Suppressor macrophage treated with lipopolysaccharide for 4 hours (primary cell): ENCODE measurements at places on chromosomes 16 and 17.

DNA sequence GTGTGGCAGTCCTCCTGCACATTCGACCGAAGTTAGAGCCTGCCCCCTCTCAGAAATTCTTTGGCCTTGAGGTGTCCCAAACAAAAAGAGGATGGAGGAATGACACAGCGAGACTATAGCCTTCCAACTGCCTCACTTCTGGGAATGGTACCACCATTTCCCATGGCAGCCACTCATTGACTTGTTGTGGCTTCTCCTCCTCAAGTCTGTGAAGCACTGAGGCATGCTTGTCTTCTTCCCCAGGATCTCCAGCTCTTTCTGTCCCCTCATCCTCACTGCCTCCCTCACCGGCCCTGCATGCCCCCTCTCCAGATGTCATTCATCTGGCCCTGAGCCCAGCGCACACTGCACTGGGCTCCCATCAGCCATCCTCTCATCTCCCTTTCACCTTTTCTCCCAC lies 43.7 kb upstream of the DNAH9 start:
- DNase-seq = no peak

GRCh38 chr16:86794216-86794864 lies 216.0 kb downstream of the FOXL1 start:
- no peak for DNase-seq

DNA sequence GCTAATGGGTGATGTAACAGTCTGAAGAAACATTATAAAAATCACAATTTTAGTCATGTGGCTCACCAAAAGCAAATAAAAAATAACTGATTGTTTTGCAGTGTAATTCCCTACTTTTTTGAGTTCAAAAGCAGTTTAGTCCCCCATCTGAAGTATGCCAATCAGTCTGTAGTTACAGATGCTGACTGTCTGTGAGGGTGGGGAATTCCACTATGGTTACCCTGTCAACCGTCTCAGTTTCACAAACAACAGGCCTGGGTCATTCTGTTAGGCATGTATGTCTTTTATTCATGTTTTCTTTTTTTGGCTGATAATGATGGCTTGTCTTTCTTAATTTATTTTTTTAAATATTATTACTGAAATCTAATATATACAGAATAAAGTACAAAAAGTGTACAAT lies 69.3 kb downstream of the STXBP4 start:
- no peak for DNase-seq

DNA sequence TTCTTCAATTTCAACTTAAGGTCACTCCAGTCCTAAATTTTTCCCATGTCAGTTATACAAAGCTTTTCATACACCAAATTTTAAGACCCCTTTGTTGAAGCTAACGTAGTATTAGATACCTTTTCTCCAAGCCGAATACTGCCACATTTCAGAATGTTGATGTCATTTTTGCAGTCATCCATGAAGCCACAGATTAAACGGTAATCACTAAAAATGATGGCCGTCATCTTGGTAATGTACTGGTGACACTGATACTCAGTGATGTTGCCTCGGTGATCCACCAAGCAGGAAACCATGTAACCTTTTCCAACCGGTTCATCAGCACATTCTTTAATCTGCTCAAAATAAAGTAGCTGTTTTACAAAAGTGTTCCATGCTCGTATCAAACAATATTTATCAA lies 82.1 kb upstream of the CLEC18B start:
- no peak for DNase-seq

DNA sequence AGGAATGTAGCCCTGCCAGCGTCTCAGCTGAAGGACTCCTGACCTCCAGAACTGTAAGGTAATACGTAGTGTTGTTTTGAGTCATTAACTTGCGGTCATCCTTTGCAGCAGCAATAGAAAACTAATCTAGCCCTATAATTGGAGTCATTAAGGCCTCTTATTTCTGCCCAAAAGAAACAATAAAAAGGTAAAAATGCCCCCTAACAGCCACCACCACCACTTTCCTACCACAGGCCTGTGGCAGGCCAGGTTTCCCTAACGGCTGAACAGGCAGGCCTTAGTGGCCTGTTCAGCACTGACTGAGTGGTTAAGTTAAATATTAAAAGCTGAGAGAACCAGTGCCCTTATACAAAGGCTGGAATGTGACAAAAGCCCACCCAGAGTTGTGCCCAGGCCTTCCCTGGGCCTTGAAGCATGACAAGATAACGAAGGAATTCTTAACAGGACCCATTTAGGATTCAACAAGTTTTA lies 286.5 kb upstream of the ERCC4 start:
- DNase-seq = no peak

- no peak for DNase-seq
Observed at GRCh38 chr17:43199633-43200032, 12.0 kb upstream of the TMEM106A start.

GRCh38 chr17:66467766-66468165 lies 165.4 kb downstream of the PRKCA start:
- DNase-seq = no peak

DNA sequence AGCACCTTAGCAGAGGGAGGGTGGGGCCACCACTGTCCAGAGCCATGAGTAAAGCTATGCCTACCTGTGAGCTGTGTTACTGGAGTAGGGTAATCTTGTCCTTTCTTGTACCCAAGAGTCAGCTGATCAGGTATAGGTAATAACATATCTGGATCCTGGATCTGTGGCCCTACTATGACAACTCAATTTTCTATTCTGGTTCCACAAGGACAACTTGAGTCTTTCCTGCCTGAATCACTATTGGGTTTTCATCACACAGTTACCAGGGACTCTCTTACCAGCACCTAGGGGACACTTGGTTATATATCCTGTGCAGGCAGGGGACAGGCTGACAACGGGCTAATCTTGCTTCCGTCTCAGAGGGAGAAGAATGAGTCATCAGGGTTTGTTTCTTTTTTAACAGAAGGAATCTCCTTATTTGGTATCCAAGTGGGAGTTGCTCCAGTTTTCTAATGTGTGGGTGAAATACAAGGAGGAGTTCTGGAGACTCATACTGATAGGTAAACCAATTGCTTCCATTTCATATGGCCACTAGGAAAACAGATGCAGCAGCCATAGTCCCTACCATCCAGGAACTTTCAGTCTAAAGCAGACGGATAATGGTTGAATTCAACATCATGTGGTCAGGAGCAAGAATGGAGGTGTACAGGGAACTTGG lies 6.8 kb downstream of the ZNF267 start:
- DNase-seq = peak; percentile 83

DNA sequence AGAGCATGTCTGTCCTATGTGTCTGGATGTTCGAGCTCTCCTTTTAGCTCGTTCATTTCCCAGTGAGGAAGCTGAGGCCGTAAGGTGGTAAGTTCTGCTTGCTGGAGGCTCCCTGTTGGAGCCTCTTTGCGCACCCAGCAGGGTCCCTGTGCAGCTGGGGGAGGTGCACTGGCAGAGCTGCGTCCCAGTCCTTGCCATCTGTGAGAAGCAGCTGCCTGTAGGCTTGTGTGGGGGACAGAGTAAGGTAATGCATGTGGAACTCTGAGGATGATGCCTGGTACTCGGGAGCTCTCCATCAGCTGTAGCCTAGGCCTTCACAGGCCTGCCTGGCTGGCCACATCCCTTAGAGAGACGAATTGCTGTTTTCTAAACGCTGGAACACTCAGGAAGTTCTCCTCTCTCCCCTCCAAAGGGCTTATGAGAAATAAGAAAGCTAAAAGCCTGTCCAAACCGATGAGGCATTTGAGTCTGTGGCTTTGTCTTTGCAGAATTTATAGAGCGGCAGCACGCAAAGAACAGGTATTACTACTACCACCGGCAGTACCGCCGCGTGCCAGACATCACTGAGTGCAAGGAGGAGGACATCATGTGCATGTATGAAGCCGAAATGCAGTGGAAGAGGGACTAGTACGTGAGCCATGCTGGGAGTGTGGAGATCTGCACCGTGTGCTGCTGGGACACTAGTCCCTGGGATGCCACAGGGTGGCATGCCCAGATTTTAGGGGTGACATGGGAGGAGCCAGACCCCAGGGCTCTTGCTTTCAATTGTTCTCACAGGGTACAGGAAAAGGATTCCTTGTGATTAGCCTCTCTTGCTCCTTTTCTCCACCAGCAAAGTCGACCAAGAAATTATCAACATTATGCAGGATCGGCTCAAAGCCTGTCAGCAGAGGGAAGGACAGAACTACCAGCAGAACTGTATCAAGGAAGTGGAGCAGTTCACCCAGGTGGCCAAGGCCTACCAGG lies 1.6 kb downstream of the NDUFB10 start:
- DNase-seq = no peak
